ENCODE measurements at places on chromosomes 3 and 15.

DNA sequence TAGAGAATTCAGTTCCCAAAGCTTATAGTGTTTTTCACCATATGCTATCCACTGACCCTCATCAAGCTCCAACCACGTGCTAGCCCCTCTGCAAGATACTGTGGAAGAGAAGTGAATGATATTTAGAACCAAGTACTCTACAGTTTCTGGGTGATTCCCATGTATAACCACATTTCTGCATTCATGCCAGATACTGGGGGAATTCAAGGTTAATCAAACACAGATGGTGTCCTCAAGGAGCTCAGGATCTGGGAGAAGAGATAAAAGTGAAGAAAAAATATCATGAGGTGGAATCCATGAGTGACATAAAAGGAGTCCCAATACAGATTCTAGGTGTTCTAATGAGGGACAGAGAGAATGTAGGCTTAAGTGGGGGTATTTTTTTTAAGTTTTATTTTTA lies 195.8 kb downstream of the FHIT start:
- no peak for DNase-seq

DNA sequence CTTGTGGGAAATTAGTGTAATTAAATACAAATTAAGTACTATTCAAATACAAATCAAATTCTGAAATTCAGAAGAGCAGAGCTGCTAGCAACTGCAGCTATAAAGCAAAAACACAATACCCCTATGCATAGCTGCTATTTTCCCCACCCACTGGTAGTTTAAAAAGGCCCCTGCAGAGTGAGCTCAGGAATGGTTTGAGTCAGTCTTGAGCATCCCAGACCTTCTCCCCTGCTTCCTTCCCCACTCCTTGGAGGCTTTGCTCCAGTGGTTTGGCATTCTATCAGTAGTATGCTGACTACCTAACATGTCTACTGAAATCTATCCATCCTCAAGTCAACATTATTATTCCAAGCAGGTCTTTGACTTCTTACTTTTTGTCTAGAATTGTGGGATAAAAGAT lies 53.0 kb downstream of the EFHB start:
- DNase-seq = no peak

DNA sequence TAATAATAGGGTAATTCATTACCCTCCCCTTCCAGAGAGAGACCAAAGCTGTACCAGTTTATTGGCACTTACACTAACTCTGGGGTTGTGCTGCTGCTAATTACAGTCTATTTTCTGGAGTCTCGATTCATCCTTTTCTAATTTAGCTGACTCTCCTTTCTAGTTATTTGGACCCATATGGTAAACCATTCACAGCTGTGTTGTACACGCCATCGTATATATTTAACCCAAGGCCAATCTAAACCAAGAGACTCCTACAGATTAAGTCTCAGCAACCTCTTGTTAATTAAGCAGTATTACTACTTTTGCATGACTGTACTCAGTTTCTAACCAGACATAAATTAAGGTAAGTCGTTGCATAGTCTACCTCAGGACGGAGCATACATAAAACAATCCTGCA lies 22.5 kb downstream of the ANXA2 start:
- no peak for DNase-seq

GRCh38 chr15:64343841-64344240 lies 12.1 kb downstream of the CSNK1G1 start:
- DNase-seq = no peak

DNA sequence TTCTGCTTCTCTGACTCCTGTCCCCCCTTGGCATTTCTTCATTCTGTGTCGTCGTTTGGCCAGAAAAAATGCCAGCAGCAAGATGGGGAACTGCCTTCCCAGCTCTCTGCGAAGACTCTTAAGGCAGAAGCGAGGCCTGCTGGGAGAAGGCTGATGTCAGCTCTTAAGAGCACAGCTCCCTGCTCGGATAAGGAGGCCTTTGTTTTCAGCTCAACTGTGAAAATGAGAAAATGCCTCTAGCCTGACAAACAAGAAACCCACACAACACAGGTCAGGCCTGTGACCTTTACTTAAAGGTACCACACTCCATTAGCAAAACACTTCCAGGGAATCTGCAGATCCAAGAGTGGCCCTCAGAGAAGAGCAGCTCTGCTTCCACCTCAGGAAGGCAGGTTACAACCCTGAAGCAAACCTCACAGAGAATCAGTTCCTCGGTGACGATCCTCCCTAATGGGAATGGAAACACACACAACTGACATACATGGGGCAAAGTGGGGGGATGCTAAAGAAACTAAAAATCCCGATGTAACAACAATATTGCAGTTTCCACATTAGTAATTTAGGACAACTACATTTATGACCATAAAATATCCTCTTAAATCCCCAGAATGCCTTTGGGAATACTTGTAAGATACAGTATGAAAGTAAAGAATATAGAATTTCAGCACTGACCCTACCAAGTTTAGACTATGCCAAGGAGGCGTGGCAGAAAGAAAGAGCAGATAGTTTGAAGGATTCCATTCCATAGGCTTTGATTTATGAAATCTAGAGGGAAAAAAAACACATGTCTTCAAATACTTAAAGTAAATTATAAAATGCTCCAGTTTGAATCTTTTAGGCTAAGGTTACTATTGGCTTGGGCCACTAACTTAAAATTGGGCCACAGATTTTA lies 52.1 kb downstream of the VGLL4 start:
- DNase-seq = no peak

DNA sequence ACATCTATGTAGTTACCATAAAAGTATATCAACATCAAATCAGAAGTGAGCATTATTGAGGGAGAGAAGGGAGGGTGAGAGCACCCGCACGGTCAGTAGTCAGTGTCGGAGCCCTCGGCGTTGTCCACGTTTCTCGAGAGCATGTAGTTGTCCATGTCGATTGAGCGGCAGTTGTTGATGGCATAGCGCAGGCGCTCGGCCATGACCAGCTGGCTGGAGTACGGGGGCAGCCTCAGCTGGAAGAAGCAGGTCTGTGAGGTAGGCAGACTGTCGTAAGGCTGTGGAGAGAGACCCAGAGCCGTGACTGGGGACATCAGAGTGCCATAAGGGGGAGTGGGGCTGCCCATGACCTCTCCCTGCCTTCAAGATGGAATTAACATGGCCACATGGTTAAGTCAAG lies 11.8 kb downstream of the FBXL22 start:
- no peak for DNase-seq

DNA sequence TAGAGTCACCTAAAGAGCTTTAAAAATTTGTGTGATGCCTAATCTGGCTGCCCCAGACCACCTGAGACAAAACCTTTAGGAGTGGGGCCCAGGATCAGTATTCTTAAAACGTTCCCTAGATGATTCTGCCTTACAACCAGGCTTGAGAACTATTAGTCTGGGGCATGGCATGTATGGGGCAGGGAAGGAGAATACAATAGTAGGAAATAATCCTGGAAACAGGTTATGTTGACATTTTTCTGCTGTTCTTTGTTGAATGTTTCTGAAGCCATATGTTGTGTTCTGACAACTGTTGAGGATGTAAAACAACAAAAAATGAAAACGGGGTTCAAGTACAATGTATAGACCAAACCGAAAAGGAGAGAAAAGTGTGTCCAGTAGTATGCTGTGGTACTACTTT lies 2.9 kb downstream of the GTF2E1 start:
- no peak for DNase-seq

- DNase-seq = no peak
Measured at GRCh38 chr15:70060214-70060992, 37.3 kb downstream of the TLE3 start.

DNA sequence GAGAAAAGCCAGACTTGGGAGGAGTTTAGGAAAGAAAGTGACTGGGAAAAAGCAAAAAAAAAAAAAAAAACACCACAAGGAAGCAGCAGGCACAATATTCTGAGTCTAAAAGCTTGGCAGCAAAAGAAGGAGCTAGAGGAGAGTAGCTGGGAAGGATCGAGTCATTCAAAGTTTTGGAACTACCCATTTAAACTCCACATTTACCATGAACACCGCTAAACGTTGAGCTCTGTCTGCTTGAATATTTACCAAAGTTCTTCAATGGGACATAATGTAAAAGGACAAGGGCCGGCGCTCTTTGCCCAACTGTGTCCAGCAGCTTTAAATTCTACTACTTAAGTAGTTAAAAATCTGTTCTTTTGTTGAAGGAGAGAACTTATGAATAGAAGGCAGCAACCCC lies 481.9 kb downstream of the FOXP1 start:
- no peak for DNase-seq

GRCh38 chr3:43326891-43327581 lies 40.7 kb downstream of the SNRK start:
- DNase-seq = peak; percentile 31

DNA sequence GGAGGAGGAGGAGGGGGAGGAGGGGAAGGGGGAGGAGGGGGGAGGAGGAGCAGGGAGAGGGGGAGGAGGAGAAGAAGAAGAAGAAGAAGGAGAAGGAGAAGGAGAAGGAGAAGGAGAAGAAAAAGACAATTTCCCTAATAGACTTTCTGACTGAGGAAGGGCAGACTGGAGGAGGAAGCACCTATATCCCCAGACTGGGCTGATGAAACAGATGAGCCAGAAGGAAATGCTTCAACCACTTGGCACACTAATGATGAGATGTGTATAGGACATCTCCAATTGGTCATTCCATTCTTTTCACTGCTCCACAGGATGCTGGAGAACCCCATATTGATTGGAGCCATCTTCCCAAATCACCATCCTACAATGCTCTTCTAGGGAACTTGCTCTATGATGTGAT lies 69.9 kb downstream of the LYZL4 start:
- DNase-seq = no peak

GRCh38 chr3:159829539-159830227 lies 159.0 kb upstream of the IL12A start:
- no peak for DNase-seq

- DNase-seq = no peak
Measured at GRCh38 chr3:4079339-4080195, 223.6 kb upstream of the SETMAR start.

DNA sequence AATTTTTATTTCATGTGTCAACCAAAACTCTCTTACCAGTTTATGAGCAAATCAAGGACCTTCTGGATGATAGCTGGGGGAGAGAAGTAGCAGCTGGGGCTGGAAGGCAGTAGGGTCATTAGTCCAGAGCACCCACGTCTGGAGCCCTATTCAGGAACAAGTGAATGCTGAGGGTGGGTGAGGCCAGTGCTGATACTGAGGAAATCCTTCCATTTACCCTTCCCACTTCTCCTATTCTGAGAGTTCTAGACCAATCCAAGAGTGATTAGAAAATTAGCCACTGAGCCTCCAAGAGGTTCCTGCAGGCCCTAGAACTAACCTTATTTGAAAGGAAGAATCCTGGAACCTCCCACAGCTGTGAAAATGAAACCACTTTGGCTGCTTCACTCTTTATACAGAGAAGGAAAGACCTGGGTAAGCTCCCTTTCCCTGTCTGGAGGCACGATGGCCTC lies 46.2 kb upstream of the VILL start:
- no peak for DNase-seq

DNA sequence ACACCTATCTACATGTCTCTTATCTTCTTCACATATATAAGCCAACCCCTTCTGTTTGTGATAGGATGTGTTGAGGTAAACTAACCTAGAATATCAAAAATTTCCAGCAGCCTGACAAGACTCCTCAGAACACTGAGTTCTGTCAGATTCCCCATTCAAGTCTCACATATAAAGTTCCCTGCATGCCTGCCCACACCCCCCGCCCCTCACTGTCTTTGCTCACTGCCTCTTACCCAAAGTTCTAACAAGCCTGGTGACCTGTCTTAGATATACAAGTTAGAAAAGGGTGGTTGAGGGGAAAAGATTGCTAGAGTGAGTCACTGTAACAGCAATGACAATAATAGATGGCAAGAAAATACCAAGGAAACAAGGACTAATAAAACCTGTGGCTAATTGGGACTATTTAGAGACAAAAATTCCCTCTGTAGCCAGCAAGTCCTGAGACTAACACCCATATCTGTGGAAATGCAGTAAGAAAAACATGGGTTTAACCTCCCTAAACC lies 40.1 kb downstream of the FBXO22 start:
- no peak for DNase-seq

GRCh38 chr3:291646-292436 lies 95.3 kb downstream of the CHL1 start:
- DNase-seq = no peak

DNA sequence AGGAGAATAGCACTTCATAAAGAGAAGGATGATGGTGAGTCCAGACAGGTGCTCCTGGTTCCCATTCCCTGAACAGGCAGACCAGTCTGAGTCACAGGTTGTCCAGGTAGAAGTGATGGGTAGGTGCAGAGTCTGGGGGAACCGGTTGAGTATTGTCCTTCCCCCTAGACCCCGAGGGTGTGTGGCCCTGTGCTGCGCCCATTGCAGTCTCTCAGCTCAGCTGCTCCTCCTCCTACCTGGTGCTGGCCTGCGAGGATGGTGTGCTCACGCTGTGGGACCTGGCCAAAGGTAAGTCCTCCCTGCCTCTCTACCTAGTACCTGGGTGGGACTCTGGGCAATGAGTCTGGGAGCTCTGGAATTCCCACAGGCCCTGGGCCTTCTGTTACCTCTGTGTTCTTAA lies 19.8 kb downstream of the MESP1 start:
- DNase-seq = no peak

DNA sequence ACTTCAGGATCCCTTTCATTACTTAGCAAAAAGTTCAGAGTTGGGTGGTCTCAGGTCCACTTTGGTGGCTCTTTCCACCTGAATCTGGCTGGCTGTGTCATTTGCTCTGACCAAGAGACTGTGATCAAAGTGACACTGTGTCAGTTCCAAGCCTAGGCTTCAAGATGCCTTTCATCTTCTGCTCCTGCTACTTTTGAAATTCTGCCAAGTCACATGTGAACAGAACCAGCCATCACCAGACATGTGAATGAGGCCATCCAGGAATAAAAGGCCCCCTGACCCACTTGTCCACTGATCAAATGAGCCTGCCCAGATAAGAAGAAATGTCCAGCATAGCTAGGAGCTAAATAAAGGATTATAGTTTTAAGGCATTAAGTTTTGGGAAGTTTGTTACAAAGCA lies 132.2 kb downstream of the OSBPL10 start:
- DNase-seq = no peak

GRCh38 chr3:10738688-10739372 lies 77.2 kb upstream of the SLC6A11 start:
- DNase-seq = peak; percentile 65

DNA sequence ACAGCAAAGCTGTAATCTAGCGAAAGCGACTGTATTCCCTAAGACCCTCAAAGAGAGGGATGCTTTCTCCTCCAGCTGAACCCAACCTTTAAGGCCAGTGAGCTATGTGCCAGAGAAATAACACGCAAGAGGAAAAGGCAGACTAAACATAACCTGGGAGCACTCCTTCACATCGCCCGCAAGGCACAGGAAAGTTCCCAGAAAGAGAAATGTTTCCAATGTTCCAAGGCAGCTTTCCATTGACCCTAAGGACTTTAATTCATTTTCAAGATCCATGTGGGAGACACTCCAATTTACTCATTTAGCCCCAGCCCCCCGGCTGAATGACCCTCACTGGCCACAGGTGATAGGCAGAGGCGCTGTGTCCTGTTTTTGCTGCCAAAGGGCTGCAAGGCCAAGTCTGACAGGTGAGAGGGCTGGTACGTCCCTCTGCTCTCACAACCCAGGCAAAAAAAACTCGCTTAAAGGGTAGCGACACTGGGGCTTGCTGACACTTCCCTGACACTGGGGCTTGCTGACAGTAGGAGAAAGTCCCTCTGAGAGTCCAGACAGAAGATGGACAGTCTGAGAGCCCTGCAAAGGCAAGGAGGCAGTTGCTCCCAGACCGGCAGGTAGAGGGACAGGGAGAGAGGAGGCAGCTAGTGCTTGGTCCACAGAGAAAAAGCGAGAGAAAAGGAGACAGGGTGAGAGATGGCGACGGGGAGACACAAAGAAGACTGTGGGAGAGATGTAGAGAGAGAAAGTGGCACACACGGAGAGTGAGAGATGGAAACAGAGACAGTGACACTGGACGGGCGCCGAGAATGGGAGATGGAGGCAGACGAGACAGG lies 702 bp downstream of the ARHGEF3 start:
- DNase-seq = no peak
